ENCODE measurements at places on chromosomes 2 and 18. TPM values are rescaled to one million over a fixed set of nuclear protein-coding genes. Genes with fewer than 3 reads are reported as not detected.

GRCh38 chr2:128641421-128642080, 322.9 kb upstream of the HS6ST1 start:
- no peak for DNase-seq
- no peaks in the 10 kb centered on the region for H3K27me3 ChIP-seq
- no peaks in the 10 kb centered on the region for H3K36me3 ChIP-seq
- no peak overlapping the region for H3K27ac ChIP-seq
- H3K4me1 ChIP-seq: no peaks in the 10 kb centered on the region
- no peak overlapping the region for H3K4me3 ChIP-seq

DNA sequence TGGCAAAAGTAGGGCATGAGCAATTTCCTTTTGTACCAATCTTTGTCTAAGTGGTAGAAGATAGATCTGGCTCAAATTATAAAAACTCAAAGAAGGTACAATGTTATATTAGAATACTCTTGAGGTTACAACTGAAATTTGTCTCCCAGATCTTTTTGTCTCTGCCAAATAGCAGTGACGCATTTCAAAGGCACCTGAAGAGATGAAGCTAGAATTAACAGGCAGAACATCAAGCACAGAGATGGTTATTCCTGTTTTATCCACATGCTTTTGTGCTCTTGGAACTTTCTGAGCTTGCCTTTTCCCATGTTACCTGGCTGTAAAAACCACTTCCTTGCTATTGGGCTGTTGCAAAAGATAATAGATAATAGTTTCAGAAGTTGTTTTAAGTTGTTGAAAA, 74.3 kb downstream of the GREB1L start:
- H3K4me3 ChIP-seq: no peak overlapping the region
- H3K36me3 ChIP-seq: no peaks in the 10 kb centered on the region
- DNase-seq: no peak
- no peak overlapping the region for H3K27ac ChIP-seq
- H3K27me3 ChIP-seq: no peaks in the 10 kb centered on the region

CD8B gene
- 1.0 TPM for total RNA-seq

CCDC68 gene
- total RNA-seq: 25.6 TPM

DNA sequence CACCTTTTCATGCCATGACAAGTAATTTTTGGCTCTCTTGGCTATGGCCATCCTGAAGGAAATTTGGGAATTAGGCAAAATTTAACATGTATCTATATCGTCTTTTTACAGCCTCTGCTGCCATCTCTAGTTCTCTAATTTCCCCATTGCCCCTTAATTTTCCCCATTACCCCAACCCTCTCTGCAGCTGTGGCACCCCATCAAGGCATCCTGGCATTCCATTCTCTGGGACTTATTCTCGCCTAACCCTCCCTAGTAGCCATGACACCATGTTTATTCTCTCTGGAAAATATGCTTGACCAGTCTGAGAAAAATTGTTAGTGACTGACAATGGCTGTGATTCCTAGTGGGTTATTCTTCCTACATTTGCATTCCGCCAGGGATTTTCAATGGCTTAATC, 43.9 kb upstream of the GLS start:
- no peaks in the 10 kb centered on the region for H3K36me3 ChIP-seq
- no peaks in the 10 kb centered on the region for H3K4me1 ChIP-seq
- no peak overlapping the region for H3K4me3 ChIP-seq
- DNase-seq: no peak
- H3K27me3 ChIP-seq: no peaks in the 10 kb centered on the region
- no peak overlapping the region for H3K27ac ChIP-seq

ARID5A gene
- total RNA-seq: 15.1 TPM
